ENCODE measurements at places on chromosomes 6 and 20. TPM values are rescaled to one million over a fixed set of nuclear protein-coding genes. Genes with fewer than 3 reads are reported as not detected.

The HLA-DOA gene
- total RNA-seq = 1.2 TPM

The OLIG3 gene
- not detected for total RNA-seq

The SRXN1 gene
- total RNA-seq = 47.6 TPM

The PRND gene
- not detected for total RNA-seq

The ARMC2 gene
- 9.5 TPM for total RNA-seq

The MUCL3 gene
- total RNA-seq = not detected

The KIF25 gene
- total RNA-seq = 0.35 TPM

The PDYN gene
- total RNA-seq = not detected

The SMLR1 gene
- not detected for total RNA-seq

The TBC1D7 gene
- 36.0 TPM for total RNA-seq

The COL19A1 gene
- 2.0 TPM for total RNA-seq

The MYT1 gene
- 0.40 TPM for total RNA-seq

The MOXD1 gene
- 2.2 TPM for total RNA-seq

The ATP6V1G2 gene
- 2.3 TPM for total RNA-seq

The SLC12A5 gene
- total RNA-seq = not detected

The TGM3 gene
- total RNA-seq = not detected

The PPIL6 gene
- 5.5 TPM for total RNA-seq

All from Right ventricle myocardium superior (tissue), 1 donor.